Mammary epithelial cell (primary cell): ENCODE measurements at places on chromosomes 2 and 18. TPM values are rescaled to one million over a fixed set of nuclear protein-coding genes. Genes with fewer than 3 reads are reported as not detected.

GRCh38 chr2:240872317-240873097, 3.9 kb downstream of the AGXT start:
- DNase-seq, result no peak

The SP5 gene
- not detected for polyA plus RNA-seq

DNA sequence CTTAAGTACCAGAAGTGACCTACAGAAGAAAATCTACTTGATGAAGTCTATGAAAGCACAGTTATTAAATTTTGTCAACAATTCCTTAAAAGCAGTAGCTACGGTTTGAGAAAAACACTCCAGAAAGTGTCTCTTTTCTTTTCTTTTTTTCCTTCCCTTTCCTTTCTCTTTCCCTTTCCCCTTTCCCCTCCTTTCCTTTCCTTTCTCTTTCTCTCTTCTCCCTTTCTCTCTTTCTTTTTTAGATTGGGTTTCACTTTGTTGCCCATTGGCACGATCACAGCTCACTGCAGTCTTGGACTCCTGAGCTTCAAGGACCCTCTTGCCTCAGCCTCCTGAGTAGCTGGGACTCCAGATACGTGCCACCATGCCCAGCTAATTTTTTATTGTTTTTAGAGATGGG, 2.6 kb upstream of the ALMS1 start:
- DNase-seq, result no peak

- DNase-seq, result no peak
Observed at GRCh38 chr18:23540867-23541266, 37.6 kb downstream of the RMC1 start.

- DNase-seq, result no peak
Observed at GRCh38 chr18:8063733-8064132, 496.6 kb downstream of the PTPRM start.

GRCh38 chr2:238856713-238857567, 9.1 kb downstream of the TWIST2 start:
- no peak for DNase-seq

DNA sequence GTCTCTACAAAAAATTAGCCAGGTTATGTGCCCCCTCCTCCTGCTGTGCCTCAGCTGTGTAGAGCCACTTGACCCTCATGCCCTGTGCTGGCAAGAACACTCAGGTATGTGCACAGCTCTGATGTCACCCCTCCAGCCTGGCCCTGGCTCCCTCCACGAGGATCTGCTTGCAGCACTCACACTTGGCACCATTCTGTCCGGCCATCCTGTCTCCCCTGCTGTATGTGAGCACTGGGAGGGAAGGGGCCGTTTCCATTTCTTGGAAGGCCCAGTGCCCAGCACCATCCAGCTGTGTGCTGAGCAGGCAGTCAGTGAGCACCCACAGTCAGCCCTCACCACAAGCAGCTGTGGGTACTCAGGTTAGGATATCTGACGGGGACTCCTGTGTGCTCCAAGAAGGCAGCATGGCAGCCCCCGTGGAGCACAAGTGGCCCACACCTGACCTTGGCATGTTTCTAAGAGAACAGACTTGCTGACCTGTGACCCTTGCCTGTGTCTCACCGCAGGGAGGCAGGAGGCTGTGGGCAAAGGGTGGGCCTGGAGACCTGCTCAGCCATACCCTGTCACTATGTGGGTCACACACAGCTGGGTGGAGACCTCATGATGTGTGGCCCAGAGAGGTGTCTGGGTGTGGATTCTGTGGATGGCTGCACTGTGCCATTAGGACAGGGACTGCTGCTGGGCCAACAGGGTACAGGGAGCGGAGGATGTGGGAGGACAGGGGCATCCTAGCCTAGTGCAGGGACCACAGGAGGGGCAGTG, 31.5 kb downstream of the USP34 start:
- no peak for DNase-seq

- no peak for DNase-seq
Observed at GRCh38 chr18:70425236-70425635, 136.4 kb downstream of the SOCS6 start.

DNA sequence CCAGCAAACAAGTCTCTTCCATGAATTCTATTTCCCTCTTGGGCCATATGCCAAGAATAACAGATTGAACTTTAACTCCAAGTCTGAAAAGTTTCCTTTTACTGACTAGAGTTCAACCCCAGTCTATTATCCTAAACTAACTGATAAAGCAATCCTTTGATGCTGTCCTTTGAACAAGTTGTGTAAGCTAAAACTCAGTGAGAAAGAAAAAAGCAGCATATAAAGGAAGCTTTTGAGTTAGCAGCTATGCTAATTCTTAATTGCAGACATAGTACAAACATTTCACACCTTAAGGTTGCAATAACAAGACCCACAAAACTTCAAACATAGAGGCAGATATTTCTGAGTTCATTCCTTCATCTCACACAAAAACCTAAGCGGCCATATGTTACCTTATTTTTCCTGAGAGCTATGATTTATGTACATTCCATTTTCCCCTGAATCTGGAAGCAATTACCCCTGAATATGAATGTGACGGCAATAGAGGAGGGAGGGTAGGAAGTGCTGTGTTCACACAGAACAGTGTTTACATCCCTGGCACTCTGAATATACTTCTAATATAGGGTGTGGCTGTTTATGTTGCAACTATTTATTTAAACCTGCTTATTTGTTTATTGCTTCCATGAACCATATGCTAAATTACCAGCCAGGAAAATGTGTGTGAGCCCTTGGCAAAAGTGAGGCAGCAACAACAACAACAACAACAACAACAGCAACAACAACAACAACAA, 180.6 kb downstream of the IRS1 start:
- DNase-seq, result no peak

DNA sequence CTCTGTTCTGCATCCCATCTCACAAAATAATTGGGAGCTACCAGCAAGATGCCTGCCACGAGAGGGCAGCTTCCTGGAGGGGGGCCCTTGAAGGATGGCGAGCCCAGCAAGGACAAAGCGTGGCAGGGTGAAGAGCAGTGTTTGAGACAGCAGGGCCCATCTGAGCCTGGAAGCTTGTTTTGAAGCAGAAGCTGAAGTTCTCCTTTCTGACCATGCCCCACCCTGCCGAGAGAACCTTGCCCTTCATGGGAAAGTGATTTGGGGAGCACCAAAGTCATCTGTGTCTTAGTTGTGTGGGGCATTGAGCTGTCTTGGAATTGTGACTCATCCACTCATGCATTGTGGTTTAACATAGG, 216.3 kb downstream of the BCL11A start:
- DNase-seq, result no peak

The RAPGEF4 gene
- 0.39 TPM for polyA plus RNA-seq

DNA sequence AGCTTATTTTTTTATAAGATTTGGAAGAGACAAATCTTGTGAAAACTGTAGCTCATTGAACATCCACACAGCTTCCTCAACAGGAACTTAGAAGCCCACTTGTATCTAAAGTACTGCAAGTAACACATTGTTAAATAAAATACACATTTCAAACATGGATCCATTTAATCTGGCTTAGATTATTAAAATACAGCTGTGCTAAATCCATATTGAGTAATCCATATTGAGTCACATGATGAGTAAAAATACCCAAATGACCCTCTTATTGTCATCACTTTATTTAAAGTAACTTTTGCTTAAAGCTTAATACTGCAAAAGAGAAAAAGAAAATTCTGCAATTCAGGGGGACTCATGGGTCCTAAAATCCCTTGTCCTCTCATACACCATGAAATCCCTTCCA, 133.3 kb downstream of the OSR1 start:
- DNase-seq, result no peak

The RUFY4 gene
- polyA plus RNA-seq, result not detected

The ALPG gene
- 0.03 TPM for polyA plus RNA-seq

DNA sequence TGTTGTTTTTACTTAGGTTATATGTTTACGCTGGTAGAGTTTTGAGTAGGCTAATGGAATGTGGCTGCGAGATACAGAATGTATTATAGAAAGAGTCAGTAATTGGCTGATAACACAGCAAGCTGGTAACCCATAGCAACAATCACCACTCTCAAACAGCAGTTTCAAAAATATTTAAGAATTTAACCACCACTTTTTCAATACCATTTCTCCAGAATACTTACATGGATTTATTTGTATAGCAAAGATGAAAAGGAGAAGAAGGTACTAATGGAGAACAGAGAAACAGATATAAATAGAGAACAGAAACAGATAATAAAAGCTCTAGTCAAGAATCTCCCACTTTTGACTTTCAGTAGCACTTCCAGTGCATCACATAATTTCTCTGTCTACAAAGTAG, 188.3 kb upstream of the SLC39A10 start:
- DNase-seq, result no peak

DNA sequence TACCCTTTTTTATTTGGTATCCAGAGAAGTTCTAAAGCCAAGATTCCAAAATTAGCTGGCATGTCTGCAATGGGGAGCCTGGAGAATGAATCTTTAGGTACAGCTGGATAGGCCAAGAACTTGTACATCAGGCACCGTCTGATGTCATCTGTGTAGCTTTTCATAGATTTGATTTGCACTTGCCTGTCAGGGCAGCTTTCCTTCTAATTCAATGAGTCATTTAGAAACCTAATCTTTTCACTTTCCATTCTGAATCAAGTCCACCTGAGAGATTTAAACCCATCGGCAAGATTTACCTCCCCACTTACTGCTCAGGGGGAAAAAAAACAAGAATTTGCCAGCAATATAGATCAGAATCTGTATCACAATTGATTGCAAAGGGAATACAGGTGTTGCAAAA, 60.9 kb upstream of the ACAA2 start:
- peak; percentile 68 for DNase-seq

The WIPF1 gene
- polyA plus RNA-seq, result 0.08 TPM

DNA sequence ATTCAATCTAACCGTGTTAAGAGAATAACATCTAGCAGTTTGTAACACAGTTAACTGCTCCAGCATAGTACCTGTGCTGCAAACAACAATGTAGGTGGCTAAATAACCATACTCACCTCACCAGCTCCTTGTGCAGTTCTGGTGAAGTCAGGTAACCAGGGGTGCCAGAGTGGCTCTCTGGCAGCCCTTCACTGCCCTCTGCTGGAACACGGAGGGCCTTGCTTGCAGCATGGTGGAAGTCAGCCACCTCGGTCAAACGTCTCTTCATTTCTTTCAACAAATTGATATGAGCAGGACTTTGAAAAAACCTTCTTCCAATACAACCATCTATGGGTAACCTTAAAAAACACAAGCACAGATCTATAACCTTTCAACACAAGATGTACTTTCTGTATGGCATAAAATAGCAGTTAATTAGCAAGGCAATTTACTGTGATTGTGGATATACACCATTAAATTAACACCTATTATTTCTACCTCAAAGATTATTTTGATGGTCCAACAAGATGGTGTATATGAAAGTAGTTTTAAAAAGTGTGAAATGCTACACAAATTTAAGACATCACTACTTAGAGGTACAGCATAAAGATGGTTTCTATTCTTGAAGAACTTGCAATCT, 56.6 kb downstream of the EPG5 start:
- DNase-seq, result peak; percentile 32

The LDLRAD4 gene
- not detected for polyA plus RNA-seq

The ALLC gene
- polyA plus RNA-seq, result not detected

The UGT1A4 gene
- not detected for polyA plus RNA-seq

The BOLL gene
- not detected for polyA plus RNA-seq
